Pancreas (tissue), 10 donors: ENCODE measurements at places on chromosomes 13 and 19. TPM values are rescaled to one million over a fixed set of nuclear protein-coding genes. Genes with fewer than 3 reads are reported as not detected.

Gene RDH8
- total RNA-seq: not detected

Gene TPTE2
- not detected for total RNA-seq

Gene ZNF626
- 9.2 TPM for total RNA-seq

- H3K36me3 ChIP-seq: no peaks in the 10 kb centered on the region
- no peak overlapping the region for H3K27ac ChIP-seq
- H3K27me3 ChIP-seq: no peaks in the 10 kb centered on the region
- no peak overlapping the region for H3K4me3 ChIP-seq
- DNase-seq: peak; percentile 92
- no peaks in the 10 kb centered on the region for H3K4me1 ChIP-seq
Observed at GRCh38 chr19:33235269-33235995, 9.8 kb upstream of the SLC7A10 start.

DNA sequence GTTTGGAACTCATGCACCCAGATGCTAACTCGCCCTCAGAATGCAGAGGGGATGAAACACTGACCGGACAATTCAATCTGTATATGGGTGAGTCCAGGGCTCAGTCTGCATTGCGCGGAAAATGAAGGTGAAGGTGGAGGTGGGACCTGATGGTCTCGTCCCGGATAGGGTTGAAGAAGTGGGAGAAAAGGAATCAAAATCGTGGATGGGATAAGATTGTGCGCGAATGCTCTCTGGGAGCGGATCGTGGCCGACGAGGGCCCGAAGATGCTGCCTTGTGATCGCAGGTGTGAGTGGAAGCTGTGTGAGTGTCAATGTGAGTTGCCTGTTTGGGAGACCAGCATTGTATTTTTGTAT lies 594 bp upstream of the ZNF850 start:
- DNase-seq: no peak
- H3K4me3 ChIP-seq: peak overlapping the region; percentile 57
- H3K4me1 ChIP-seq: peaks cover 3% of the 10 kb centered on the region
- H3K27ac ChIP-seq: peak overlapping the region; percentile 74
- H3K36me3 ChIP-seq: no peaks in the 10 kb centered on the region

DNA sequence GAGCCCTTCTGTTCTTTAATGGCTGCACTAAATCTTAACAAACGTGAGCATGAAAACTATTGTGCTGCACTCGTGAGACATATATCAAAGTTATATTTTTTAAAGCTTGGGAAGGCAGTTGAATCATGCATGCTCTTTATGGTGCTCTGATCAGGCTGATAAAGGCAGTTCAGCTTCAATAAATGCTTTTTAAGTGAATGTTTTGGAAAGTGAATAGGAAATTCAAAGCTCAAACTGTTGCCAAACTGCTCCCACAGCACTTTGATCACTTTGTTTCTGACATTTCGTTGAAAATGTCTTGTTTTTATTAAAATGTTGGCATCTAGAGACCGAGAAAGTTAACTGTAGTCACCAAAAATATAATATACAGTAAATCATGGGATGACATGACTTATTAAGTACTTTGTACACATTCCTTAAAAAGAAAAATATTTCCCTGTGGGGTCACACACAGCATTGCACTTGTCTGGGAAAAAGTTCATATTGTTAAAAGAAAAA lies 625.7 kb upstream of the PCDH9 start:
- no peak overlapping the region for H3K27ac ChIP-seq
- H3K4me3 ChIP-seq: no peak overlapping the region
- no peaks in the 10 kb centered on the region for H3K4me1 ChIP-seq

GRCh38 chr19:37929355-37929923 lies 22.4 kb downstream of the SIPA1L3 start:
- H3K4me3 ChIP-seq: no peak overlapping the region
- H3K27ac ChIP-seq: no peak overlapping the region
- H3K27me3 ChIP-seq: no peaks in the 10 kb centered on the region
- DNase-seq: no peak
- peaks cover 3% of the 10 kb centered on the region for H3K4me1 ChIP-seq
- no peaks in the 10 kb centered on the region for H3K36me3 ChIP-seq

- no peak for DNase-seq
- peaks cover 10% of the 10 kb centered on the region for H3K4me1 ChIP-seq
- H3K27me3 ChIP-seq: no peaks in the 10 kb centered on the region
- H3K4me3 ChIP-seq: no peak overlapping the region
Observed at GRCh38 chr13:113499936-113500335, 9.4 kb upstream of the DCUN1D2 start.

DNA sequence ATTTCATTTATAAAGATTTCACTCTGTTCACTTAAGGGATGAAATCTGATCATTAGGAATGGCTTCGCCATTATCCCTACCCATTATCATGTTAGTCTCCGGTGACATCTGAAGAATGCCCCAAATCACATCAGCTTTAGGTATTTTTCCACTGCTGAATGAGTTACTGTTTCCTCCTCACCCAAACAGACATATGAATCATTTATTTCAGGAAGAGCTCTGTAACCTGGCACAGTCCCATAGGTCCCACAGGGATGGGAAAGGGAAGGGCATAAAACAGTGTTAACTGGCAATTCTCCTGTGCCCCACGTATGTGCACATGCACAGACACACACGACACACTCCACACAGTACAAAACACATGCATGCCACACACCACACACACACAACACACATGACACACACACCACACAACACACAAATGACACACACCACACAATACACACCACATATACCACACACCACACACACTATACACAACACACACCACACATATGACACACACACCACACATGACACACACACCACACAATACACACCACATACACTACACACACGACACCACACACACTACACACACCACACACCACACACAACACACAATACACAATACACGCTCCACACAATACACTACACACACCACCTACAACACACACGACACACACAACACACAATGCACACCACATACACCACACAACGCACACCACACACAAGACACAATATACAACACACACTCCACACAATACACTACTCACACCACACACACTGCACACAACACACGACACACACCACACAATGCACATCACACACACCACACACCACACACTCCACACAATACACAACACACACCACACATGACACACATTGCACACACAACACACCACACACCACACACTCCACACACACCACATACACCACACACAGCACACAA lies 15.4 kb downstream of the TMEM255B start:
- DNase-seq: no peak
- H3K4me1 ChIP-seq: no peaks in the 10 kb centered on the region
- no peaks in the 10 kb centered on the region for H3K36me3 ChIP-seq
- peaks cover 6% of the 10 kb centered on the region for H3K27me3 ChIP-seq
- H3K4me3 ChIP-seq: no peak overlapping the region
- no peak overlapping the region for H3K27ac ChIP-seq

DNA sequence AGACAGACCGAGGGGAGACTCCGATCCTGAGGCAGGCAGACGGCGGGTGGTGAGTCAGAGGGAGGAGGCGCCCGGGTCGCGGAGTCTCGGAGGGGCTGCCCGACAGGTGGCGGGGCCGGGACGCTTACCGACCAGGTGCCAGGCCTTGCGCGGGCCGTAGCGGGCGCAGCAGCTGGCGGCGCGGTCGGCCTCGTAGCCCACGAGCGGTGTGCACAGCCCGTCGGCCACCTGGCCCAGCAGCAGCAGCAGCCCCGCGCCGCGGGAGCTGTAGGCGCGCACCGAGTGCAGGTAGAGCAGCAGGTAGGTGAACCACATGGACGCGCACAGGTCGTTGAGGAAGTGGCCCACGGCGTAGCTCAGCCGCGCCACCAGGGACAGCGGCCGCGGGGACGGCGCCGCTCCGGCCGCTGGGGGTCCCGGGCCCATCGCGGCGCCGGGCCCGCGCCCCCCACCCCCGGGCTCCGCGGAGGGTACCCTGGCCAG lies 367 bp downstream of the MFSD12 start:
- no peaks in the 10 kb centered on the region for H3K27me3 ChIP-seq
- H3K27ac ChIP-seq: no peak overlapping the region
- H3K36me3 ChIP-seq: no peaks in the 10 kb centered on the region
- H3K4me1 ChIP-seq: peaks cover 11% of the 10 kb centered on the region
- peak; percentile 30 for DNase-seq

DNA sequence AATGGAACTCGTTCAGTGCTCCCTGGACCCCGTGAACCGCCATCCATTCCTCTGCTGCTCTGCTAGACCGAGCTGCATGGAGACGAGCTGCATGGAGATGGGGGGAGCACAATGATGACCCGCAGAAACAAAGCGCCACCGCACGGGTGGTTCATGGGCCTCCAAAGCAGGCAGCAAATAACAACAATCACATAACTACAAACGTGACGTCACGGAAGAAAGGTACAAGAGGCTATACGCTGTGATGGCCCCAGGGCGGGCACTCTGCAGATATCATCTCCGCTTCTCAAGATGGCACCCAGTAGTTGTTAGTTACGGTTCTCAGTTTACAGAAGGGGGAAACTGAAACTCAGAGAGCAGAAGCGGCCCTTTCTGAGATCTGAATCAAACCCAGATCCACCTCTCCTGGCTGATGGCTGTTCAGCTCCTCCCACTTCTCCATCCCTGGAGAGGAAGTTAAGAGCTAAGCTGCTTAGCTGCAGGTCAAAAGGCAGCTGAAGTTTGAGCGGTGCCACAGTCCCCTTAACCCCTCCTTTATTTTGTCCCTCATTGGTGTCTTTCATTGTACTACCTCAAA lies 1.7 kb downstream of the ATP13A1 start:
- H3K27me3 ChIP-seq: no peaks in the 10 kb centered on the region
- H3K27ac ChIP-seq: no peak overlapping the region
- no peak overlapping the region for H3K4me3 ChIP-seq
- H3K36me3 ChIP-seq: peaks cover 26% of the 10 kb centered on the region

GRCh38 chr13:30654430-30654829 lies 36.7 kb downstream of the USPL1 start:
- DNase-seq: no peak
- peaks cover 45% of the 10 kb centered on the region for H3K36me3 ChIP-seq
- no peak overlapping the region for H3K27ac ChIP-seq
- H3K4me1 ChIP-seq: no peaks in the 10 kb centered on the region
- H3K4me3 ChIP-seq: no peak overlapping the region

DNA sequence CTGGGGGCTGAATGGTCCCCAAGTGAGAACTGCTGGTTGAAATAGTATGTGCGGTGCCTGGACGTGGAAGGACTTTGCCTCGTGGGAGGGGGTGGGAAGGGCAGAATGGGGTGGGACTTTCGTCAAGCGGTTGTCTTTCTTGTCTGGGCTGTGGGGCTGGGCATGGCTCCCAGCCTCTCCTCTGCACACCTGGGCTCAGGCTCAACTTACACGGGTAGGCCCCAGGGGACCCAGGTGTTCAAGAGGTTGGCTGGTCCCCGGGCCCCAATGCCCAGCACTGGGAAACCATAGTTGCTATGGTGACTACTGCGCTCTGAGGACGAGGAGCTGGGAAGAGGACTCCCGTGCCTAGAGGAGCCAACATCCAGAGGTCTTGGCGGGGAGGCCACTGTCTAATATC lies 7.3 kb downstream of the NWD1 start:
- H3K4me3 ChIP-seq: no peak overlapping the region
- H3K4me1 ChIP-seq: no peaks in the 10 kb centered on the region
- H3K27ac ChIP-seq: no peak overlapping the region
- no peaks in the 10 kb centered on the region for H3K27me3 ChIP-seq

GRCh38 chr13:97904059-97904458 lies 49.4 kb upstream of the IPO5 start:
- no peak overlapping the region for H3K4me3 ChIP-seq
- H3K4me1 ChIP-seq: no peaks in the 10 kb centered on the region
- DNase-seq: no peak
- H3K27me3 ChIP-seq: no peaks in the 10 kb centered on the region
- no peak overlapping the region for H3K27ac ChIP-seq
- H3K36me3 ChIP-seq: no peaks in the 10 kb centered on the region
